Esophagus mucosa (tissue), 1 donor: ENCODE measurements at places on chromosomes 5 and 9. TPM values are rescaled to one million over a fixed set of nuclear protein-coding genes. Genes with fewer than 3 reads are reported as not detected.

DNA sequence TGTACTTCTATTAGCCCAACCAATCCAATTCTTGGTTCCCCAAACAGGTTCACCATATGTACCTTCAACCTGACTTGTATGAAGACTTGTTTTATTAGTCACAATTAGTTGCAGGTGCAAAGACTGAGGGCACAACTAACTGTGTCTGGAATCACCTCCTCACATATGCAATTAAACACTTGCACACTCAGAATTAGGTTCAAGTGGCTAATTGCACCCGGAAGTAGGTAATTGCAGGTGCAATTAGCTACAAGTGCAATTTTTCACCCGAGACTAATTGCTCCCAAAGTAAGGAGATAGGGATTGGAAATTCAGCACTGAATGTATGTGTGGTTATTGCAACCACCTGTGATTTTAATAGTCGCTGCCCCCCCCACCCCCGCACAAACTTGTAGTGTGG lies 338.9 kb downstream of the ZSWIM6 start:
- ATAC-seq: no peak

GRCh38 chr5:173772384-173773059 lies 115.6 kb upstream of the CPEB4 start:
- ATAC-seq: no peak

- ATAC-seq: no peak
Measured at GRCh38 chr5:129963359-129963758, 59.1 kb downstream of the CHSY3 start.

The PCDHB16 gene
- total RNA-seq: 0.48 TPM

The BAAT gene
- 0.08 TPM for total RNA-seq
